ENCODE measurements at places on chromosomes 2 and 18.

GRCh38 chr18:59550174-59550516 lies 147.1 kb downstream of the CCBE1 start:
- H3K27me3 ChIP-seq: no peaks in the 10 kb centered on the region
- H3K36me3 ChIP-seq: no peaks in the 10 kb centered on the region
- no peak overlapping the region for H3K4me3 ChIP-seq

DNA sequence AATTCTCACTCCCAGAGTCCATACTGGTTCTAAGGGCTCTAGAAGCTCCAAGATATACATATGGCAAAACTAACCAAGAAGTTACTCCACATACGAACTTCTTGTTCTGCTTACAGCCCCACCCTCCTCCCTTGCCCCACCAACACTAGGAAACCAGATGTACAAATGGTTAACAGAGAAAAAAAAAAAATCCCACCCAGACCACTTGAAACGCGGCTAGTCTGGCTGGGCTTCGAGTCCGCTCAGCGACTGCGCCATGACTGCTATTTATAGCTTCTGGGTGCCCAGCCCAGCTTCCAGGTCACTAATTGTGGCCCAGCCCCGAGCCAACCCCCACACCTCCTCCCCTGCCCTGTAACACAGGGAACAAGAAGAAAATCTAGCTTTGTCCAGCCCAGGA lies 47.0 kb upstream of the IHH start:
- DNase-seq: no peak
- H3K36me3 ChIP-seq: peaks cover 4% of the 10 kb centered on the region
- H3K27ac ChIP-seq: no peak overlapping the region
- no peak overlapping the region for H3K4me3 ChIP-seq

DNA sequence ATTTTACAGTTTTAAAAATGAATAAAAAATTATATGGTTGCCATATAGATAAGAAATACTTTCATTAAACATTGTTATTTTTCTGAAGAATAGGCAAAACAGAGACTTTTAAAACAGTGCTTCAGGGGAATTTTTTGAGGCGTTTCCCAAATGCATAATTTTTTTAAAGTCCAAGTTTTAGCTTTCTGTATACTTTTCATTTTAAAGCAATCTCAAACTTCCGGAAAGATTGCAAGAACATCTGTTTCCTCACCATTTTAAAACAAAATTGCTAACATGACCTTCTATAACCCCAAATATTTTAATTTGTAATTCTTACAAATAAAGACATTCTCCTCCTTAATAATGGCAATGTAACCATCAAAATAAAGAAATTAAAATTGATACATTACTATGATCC lies 15.1 kb upstream of the MBD2 start:
- H3K4me1 ChIP-seq: no peaks in the 10 kb centered on the region
- peaks cover 5% of the 10 kb centered on the region for H3K27me3 ChIP-seq
- no peak overlapping the region for H3K27ac ChIP-seq

GRCh38 chr18:56509656-56510055 lies 128.7 kb downstream of the TXNL1 start:
- no peak for DNase-seq
- no peaks in the 10 kb centered on the region for H3K36me3 ChIP-seq
- H3K27ac ChIP-seq: no peak overlapping the region
- H3K27me3 ChIP-seq: no peaks in the 10 kb centered on the region

GRCh38 chr2:182816866-182817265 lies 49.6 kb downstream of the FRZB start:
- H3K27me3 ChIP-seq: no peaks in the 10 kb centered on the region
- no peak overlapping the region for H3K4me3 ChIP-seq
- H3K36me3 ChIP-seq: no peaks in the 10 kb centered on the region
- no peaks in the 10 kb centered on the region for H3K4me1 ChIP-seq
- H3K27ac ChIP-seq: no peak overlapping the region
- DNase-seq: no peak

Measured in T-cell (primary cell).